Heart right ventricle (tissue), 16 donors: ENCODE measurements at places on chromosomes 7 and 10. TPM values are rescaled to one million over a fixed set of nuclear protein-coding genes. Genes with fewer than 3 reads are reported as not detected.

The CUZD1 gene
- 0.23 TPM for polyA plus RNA-seq

The ANK3 gene
- 34.4 TPM for polyA plus RNA-seq

The EBF3 gene
- polyA plus RNA-seq: 10.7 TPM

The SLC26A3 gene
- not detected for polyA plus RNA-seq

The VWDE gene
- not detected for polyA plus RNA-seq

The CYP2C19 gene
- polyA plus RNA-seq: not detected

The PKD2L1 gene
- not detected for polyA plus RNA-seq

The ZCCHC24 gene
- polyA plus RNA-seq: 19.3 TPM

The CALU gene
- polyA plus RNA-seq: 39.9 TPM

The MACROH2A2 gene
- 12.3 TPM for polyA plus RNA-seq

The PAPSS2 gene
- 5.5 TPM for polyA plus RNA-seq

The PON1 gene
- polyA plus RNA-seq: 0.09 TPM

The GRM8 gene
- 0.37 TPM for polyA plus RNA-seq

The ASB10 gene
- 63.4 TPM for polyA plus RNA-seq

The C7orf57 gene
- not detected for polyA plus RNA-seq

The GTF2I gene
- 31.4 TPM for polyA plus RNA-seq

The SPDYE2B gene
- not detected for polyA plus RNA-seq

The PDK4 gene
- 369 TPM for polyA plus RNA-seq

The RAPGEF5 gene
- polyA plus RNA-seq: 4.3 TPM

The BLOC1S2 gene
- 32.2 TPM for polyA plus RNA-seq

The AQP1 gene
- polyA plus RNA-seq: 245 TPM

The SRRM3 gene
- polyA plus RNA-seq: 12.9 TPM

The CYP3A7 gene
- not detected for polyA plus RNA-seq

The DKK1 gene
- polyA plus RNA-seq: 5.1 TPM

The LRRC27 gene
- polyA plus RNA-seq: 6.0 TPM

The ELN gene
- 65.8 TPM for polyA plus RNA-seq

The DNAH11 gene
- 0.37 TPM for polyA plus RNA-seq

The ANKRD61 gene
- polyA plus RNA-seq: 0.13 TPM

The NPFFR1 gene
- not detected for polyA plus RNA-seq

The ACTA2 gene
- polyA plus RNA-seq: 98.0 TPM

The HMX3 gene
- not detected for polyA plus RNA-seq

The SRGN gene
- 99.2 TPM for polyA plus RNA-seq

The OR9A2 gene
- not detected for polyA plus RNA-seq
